ENCODE measurements at places on chromosomes 12 and 14.

GRCh38 chr12:13197526-13198143 is 1.1 kb downstream of the EMP1 start:
- DNase-seq = no peak

DNA sequence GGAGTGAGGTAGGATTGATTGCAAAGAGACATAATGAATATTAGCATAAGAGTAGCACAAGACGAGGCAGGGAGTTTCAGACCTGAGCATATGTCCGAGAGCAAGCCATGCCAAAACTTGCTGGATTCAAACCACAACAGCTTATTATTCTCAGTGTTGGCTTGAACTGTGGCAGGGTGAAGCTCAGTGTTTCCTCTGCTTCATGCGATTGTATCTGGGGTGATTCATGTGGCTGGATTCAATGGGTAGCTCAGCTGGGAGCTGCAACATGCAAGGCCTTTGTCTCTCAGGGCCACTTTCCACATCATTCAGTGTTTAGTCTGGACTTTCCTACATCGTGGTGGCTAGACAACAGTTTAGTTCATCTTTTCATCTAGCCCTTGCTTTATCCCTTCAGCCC is 22.1 kb upstream of the E2F7 start:
- DNase-seq = no peak

DNA sequence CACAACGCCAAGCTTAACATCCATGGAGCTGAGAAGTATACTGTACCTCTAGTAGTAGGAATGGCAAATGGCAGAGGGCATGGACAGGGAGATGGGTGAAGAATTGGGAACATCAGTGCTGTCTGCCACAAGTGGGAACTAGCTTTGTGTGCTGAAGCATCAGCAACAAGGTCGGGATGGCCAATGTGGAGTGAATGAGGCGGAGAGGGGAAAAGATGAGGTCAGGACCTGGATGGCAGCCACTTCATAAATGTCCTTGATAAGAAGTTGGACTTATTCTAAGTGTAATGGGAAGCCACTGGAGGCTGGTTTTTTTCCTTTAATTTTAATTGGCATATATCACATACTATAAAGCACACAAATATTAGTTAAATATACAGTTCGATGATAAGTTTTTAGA is 21.9 kb upstream of the CLMN start:
- DNase-seq = no peak

GRCh38 chr14:75261820-75262219 is 16.8 kb upstream of the FOS start:
- no peak for DNase-seq

GRCh38 chr12:25469861-25470260 is 83.2 kb downstream of the LMNTD1 start:
- no peak for DNase-seq

DNA sequence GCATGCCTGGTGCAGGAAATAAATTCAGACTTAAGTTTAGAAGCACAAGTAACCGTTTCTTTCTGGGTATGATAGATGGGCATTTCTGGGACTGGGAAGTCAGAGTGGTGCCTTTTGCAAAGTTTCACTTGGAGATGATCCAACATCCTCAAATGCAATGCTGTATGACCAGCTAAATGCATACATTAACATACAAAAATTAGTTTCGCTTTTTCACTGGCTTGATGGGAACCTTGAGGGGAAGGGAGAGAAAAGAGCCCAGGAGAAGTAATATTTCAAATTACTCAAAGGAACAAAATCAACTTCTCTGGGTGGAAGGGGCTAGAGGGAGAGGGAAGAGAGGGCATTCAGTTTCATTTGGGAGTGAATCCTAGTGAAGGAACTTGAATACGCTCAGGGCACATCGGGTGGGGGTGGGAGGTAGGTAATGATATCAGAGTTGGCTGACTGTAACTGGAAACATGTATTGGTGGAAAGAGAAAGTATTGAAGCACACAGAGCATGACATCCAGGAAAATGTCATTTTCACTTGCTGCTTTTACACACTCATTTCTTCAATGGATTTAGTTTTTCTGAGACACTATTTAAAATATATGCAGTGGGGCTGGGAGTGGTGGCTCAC is 175.5 kb downstream of the PTPRO start:
- no peak for DNase-seq

DNA sequence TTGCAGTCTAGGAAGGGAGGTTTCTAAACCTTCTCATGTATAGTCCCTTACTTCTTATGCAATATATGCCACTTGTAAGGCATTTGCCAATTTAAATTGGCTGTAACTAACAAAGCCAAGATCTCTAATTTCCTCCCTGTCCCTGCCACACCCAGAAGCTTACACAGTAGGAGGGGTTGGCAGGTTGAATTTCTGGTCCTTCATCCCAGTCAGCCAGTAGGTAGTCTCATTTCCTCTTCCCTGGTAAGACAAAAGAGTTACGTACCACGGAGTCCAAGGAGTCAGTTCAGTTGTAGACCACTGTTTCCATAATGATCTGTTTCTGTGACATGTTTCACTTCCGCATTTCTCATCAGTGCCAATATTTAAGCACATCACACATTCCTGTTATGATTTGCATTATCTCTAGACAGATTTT is 47.0 kb upstream of the PLBD1 start:
- DNase-seq = no peak

GRCh38 chr14:51592836-51593235 is 58.9 kb upstream of the FRMD6 start:
- no peak for DNase-seq

DNA sequence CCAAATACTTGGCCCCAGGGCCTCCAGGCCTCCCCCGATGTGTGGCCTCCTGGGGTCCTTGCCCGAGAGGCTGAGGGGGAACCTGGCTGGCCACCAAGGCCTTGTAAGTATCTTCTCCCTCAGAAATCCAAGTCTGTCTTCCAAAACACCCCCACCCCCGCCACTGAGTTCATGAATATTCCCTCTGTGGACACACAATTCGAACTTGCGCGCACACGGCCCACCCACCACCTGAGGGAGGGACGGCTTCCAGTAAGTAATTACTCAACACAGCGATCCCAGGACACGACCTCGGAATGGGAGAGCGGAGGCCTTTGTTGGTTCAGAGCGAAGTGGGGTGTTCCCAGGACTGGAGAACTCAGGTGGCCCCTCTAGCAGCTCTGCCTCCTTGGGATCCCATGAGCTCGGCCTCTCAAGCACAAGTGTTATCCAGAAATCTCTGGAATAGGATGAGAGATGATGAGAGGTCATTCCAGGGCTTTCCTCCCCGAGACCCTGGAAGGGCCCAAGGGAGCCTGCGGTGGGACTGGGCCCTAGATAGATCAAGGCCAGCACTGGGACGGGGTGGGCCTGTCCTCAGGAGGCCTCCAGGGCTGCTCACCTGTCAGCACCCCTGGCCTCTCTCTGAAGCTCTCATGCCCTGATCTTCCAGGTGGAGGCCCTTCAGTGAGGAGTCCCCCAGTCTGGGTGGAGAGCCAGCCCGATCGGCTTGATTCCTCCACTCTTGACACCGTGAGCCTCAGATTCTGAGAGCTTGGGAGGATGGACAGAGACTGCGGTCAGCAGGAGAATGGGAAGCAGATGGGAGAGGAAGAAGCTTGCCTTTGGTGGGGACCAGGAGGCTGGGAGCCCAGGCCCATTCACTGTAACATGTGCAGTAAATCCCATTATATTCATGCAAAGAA is 219.0 kb upstream of the RTL1 start:
- DNase-seq = no peak

DNA sequence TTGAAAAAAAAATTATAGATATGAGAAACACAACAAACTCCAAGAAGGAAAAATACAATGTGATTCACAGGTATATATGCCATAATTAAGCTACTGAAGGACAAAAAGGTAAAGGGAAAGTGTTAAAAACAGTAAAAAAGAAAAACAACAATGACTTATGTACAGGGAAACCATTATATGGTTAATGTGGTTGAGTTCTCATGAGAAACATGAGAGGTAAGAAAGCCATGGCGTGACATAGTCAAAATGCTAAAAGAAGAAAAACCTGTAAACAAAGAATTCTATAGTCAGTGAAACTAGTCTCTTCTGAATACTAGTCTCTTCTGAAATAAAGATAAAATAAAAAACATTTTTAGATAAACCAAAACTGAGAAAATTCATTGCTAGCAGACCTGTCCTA is 109.1 kb downstream of the NEDD1 start:
- no peak for DNase-seq

GRCh38 chr12:93292731-93293566 is 84.8 kb upstream of the NUDT4 start:
- no peak for DNase-seq

DNA sequence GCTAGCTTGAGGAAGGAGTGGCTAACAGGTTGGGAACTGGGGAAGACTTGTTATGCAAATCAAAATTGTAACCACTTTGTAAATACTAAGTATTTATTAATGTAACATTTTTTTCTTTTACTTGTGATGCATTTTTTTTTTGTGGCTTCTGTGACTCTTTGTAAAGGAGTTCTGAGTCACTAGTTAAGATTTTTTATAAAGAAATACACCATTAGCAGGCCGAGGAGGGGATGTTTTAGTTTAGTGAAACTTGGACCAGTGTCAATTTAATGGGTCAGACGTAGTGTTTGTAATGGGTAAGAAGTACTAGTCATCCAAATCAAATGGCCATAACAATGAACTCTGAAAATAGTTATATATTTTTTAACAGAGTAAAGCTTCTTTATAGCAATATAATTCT is 43.1 kb downstream of the AKAP6 start:
- no peak for DNase-seq

DNA sequence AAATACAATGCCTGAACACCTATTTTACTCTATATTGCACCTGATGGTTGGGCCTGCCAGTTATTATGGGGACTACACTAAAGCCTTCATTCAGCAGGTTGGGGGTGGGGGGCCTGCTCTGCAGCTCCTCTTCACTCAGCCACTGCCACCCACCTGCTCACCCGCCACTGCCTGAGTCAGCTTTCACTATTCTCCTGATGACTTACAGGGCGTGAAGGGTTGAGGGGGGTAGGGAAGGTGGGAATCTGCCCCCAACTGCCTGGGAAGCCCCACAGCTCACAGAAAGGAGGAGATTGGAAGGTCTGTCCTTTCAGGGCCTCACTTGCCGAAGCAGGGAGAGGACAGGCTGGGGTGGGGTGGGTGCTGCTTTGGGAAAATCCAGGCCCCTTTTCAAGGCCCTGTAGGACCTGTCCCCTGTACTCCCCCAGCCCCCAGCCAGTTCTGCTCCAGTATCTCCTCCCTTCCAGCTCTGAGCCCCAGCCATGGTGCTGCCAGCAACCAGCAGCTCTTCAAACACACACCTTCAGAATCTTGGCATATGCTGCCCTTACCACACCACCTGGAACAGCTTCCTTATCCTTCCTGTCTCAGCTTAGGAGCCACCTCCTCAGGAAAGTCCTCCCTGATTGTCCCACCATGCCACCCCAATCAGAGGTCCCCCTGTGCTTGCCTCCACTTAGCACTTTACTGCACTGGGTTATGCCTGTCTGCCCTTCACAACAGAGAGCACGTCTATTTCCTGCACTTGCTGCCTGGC is 33.1 kb downstream of the IRF2BPL start:
- DNase-seq = no peak

DNA sequence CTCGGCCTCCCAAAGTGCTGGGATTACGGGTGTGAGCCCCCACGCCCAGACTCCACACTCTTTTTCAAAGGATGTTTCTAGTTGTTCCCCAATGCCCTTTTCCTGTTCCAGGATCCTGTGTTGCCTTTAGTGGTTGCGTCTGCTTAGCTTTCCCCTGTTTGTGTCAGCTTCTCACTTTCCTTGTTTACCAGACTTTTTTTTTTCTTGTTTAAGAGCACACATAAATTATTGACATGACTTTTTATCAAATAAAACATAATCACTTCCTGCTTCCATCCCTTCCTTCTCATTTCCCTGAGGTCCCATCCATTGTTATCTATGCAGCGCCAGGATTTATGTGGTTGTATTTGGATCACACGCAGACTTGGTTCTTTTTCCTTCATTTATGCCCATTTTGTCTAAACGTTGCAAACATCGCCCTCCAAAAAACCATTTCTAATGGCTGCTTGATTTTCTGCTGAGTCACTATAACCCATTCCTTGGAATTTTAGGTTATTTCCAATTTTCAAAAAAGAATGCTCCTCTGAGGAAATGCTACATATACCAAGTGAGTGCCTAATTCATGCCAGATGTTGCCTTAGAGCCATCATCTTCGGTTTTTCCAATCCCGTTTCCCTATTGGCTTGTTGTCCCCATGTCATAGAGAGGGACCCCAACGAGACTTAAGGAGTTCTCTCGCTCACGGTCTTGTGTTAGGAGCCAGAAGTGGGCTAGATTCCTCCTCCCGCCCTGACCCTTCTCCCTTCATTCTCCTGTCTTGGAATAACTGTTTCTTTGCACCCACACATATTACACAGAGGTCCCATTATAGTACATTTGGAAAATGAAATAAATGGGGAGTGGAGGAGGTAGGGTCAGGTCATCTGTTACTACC is 13.5 kb upstream of the CYP46A1 start:
- DNase-seq = no peak

DNA sequence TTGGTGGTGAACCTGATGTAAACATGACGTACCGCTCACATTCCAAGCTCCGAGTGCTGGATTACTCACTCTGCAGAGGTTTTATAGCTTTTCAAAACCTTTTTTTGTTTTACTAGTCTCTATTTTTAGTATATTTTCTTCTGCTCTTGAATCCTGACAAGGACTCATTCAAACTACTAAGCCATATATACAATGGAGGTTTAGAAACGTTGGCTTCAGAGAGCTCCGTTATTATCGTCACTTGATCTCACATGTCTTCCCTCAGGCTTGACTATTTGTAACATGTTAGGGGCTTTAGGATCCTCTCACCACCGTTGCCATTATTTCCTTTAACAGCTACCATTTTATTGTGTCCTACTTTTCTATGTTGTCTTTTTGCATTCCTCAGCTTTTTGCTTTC is 1321.5 kb upstream of the FLRT2 start:
- DNase-seq = no peak

GRCh38 chr14:77142005-77142800 is 612 bp upstream of the ZDHHC22 start:
- DNase-seq = peak; percentile 56

DNA sequence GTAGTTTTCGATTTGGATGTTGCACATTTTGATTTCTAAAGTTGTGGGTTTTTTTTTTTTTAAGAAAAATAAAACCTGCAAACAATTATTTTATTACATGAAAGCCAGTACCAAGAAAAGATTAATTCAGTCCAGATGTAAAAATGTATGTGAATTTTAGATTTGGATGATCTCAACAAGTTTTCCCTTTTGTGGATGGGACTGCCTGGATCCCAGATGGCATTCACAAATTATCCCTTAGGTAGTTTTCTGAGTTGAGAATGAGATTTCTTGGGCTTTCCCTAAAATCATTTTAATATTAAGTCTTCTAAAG is 2.8 kb downstream of the FRMD6 start:
- no peak for DNase-seq

GRCh38 chr12:28104903-28105864 is 85.1 kb upstream of the CCDC91 start:
- DNase-seq = peak; percentile 94

DNA sequence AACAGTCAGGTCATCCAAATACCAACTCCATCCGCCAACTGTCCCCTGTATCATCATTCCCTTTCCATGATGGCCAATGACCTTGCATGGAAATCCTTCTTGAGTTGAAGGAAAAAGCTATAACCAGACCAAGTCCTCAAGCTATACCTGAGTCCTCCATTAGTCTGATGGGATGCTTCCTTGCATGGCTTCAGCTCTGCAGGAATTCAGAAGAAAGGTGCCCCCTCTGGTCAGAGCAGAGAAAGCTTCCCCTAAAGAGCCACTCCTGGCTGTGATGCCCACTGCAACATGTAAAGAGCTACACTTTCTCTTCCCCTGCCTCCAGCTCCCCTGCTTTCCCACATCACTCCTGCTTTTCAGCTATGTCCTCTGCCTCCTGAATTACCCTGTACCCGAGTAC is 43.1 kb upstream of the FKBP4 start:
- no peak for DNase-seq

All from brain (organoid and tissue), 16 donors.